ENCODE measurements at places on chromosomes 3 and 15.
A peak's percentile ranks its signal among the peaks of the same experiment; 100 is the strongest.

DNA sequence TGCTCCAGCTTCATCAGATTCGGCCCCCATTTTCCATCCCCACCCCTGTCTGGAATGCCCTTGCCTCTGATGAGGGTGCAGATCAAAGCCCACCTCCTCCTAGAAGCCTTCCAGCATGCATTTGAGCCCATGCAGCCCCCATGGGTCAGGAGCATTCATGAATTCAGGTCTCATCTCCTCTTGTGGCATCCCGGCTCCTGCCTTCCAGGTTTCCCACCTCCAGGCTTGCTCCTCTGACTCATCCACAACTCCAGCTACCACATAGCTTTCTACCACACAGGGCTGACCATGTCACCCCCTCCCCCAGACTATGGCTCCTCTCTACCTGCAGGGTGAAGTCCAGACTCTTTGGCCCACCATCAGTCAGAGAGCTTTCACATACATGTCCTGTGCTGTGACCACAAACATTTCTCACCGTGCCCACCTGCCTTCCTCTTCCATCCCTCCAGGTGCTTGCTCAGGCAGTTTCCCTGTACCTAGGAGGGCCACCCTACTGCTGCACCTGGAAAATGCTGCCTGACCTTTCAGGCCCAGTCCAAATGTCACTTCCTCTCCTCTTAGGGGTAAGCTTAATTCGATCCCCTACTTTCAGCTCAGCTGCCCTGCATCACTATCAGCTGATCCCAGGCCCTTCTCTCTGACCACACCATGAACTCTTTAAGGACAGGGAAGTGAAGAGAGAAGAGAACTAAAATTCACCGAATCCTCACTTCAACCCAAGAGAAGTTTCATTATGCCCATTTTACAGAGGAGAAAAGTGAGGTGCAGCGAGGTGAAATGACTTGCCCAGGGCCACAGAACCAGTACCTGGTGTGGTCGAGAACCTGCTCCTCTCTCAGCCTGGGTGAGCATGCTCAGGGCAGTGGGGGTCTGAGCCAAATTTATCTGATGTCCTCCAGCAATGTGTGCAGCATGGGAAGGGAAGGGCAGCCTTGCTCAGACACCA is 13.7 kb upstream of the FGD5 start:
- no peak for DNase-seq

DNA sequence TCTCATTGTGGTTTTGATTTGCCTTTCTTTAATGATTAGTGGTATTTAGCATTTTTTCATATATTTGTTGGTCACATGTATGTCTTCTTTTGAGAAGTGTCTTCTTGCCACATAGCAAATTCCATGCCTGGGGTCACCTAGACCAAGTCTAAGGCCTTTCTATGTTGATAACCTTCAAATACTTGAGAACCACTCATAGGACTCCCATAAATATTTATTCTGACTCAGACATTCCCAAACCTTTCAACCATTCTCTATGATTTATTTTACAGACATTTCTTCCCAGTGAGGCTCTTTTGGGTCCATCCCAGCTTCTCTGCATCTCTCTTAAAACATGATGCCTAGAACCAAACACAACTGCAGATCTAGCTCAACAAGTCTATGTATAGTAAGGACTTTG is 69.2 kb downstream of the ATP8B4 start:
- no peak for DNase-seq

DNA sequence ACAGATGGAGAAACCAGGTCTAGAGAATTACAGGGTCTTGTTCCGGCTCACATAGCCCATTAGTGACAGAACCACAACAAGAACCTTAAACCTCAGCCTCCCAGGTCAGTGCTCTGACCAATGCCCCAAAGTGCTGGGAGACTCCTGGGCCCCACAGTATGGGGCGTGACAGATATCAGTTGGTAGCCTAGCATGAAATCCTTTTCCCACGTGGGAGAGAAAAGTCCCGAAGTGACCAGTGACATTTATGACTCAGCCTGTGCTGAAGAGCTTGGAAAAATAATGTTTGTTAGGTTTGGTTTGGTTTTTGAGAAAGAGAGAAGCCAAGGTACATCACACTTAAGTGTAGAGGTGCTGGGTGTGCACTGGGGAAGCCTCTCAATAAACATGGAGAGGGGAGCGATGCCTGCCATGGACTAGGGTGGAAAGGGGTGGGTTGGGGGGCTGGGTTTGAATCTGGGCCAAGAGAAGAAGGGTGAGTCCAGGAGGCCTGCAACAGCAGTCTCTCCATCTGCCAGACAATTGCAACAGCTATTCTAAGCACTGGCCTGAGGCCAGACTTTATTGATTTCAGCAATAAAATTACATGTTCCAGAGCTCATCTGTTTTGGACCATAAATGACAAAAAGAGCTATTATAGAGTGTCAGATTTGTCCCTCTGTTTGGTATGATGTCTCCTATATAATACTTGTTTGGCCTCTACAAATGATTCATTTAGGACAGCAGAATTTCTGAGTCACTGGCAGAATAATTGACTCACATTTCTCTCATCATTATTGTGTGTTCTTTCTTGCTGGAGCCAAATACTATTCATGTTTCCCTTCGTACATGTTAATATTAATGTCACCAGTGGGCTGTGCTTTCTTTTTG is 43.4 kb downstream of the C2CD4A start:
- DNase-seq = no peak

- DNase-seq = peak; percentile 38
Measured at GRCh38 chr3:60010781-60011180, 961.0 kb upstream of the CFAP20DC start.

DNA sequence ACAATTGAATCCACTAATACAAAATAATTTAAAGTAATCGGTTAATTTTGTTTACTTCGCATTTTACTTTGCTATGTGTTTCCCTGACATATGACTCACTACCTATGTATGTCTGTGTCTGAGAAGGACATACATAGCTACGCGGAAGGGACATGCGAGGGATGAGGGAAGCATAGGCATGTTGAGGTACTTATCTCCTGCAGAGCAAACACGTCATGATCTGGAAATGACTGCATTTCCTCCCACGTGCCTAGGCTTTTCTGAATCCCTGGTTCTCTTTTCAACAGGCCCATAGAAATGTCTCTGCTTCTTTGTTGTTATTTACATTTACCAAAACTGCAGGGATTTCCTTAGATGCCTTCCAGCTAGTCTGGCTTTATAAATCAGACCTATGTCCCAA is 27.5 kb downstream of the ALCAM start:
- DNase-seq = no peak

DNA sequence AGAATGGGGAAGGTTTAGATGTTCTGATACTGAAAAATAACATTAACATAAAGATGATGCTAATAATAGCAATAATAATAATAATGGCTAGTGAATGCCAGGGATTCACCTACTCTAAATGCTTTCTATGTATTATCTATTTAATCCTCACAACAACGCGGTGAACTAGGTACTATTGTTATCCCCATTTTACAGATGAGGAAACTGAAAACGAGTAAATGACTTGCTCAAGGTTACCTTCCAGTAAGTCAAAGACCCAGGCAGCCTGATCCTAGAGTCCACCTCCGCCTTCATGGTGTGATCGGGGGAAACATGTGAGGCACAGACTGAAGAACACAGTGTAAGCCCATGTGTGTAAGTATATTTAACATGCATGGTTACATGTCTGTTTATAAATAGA is 30.4 kb downstream of the LRRC2 start:
- no peak for DNase-seq

DNA sequence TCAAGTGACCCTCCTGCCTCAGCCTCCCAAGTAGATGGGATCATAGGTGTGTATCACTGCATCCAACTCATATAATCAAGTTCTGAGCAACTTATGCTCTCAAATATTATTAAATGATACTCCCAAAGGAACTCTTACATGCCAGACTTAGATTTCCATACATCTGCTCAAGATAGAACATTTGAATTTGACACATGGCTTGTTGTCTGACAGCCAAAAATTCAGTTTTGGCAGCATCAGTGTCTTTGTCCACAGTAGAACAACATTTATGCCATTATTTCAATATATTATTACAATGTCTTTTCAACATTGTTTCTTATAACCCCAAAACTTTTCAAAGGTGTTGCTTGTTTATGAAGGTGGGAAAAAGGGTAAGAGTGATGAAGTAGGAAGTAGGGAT is 116.2 kb downstream of the SUCNR1 start:
- no peak for DNase-seq

GRCh38 chr15:31369727-31370126 is 43.1 kb downstream of the KLF13 start:
- DNase-seq = no peak

GRCh38 chr3:61032991-61033390 is 218.3 kb downstream of the FHIT start:
- no peak for DNase-seq

DNA sequence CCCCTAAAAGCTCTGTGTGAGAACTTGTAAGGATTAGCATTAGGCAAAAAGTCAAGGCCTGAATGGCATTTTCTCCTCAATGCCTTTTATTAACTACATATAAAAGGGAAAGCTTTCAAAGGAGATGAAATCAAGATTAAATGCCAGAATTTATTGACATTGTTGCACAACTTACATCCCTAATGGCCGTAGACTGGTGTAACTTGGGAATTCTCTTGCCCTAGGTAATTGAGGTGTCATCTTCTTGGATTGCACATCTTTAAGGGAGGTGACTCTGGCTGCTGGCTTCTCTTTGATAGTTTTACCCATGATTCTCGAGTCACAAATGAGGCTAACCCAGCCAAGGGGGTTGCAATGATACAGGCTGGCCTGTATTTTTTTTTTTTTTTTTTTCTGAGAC is 249.1 kb downstream of the TBL1XR1 start:
- no peak for DNase-seq

DNA sequence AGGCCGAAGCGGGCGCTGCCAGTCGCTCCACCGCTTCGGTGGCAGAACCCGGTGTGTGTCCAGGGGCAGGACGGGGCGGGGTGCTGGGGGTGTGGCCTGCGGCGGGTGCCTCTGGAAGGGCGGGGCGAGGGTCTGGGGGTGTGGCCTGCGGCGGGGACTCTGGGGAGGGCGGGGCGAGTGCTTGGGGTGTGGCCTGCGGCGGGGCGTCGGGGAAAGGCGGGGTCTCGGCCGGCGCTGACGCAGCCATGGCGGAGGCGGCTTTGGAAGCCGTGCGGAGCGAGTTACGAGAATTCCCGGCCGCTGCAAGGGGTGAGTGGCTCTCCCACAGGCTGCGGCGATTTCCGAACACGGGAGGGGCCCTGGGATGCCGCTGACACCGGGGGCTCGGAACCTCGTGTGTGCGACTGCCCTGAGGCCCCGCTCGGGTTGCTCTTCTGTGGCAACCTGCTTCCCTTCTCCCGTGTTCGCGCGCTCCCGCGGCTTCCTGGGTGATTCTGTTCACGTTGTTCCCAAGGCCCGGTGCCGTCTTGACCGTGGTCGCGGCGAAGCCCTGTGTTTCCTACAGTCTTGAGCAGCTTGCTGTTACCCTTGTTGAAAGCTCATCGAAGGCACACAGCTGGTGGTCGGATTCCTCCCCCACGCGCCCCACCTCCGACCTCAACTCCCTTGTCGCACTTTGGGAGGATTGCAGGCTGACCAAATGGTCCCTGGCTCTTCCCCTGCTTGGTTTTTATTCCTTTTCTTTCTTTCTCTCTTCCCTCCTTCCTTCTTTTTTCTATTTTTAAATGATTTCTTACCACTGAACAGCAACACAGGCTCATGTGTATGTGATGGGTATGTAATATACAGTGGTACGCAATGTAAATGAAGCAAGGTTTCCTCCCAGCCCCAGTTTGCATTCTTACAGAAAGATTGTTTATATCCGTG is at the start of gene JMJD7:
Gene JMJD7 (plus strand): TSS at position 213 of the 927 bp plus-strand sequence. CDS start 33 bp downstream, at position 246.
- DNase-seq = peak; percentile 98

DNA sequence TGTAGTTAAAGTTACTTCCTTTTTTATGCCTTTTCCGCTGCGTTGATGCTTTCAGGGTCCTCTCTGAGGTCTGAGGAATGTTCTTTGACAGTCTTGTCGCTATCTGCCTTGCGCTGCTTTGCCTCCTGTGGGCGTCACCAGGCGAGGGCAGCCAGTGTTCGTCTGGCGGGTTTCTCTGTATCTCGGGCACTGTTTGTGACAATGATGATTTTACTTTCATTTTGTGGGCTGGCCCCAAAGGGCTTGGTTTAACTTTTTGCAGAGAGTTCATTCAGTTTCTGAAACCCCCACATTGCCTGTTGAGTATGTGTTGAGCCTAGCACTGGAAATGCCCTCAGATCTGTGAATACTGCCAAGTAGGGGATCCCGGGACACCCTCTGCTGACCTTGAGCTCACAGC is 24.6 kb upstream of the SACM1L start:
- peak; percentile 73 for DNase-seq

GRCh38 chr3:49787182-49787464 is 781 bp upstream of the IP6K1 start:
- DNase-seq = no peak

DNA sequence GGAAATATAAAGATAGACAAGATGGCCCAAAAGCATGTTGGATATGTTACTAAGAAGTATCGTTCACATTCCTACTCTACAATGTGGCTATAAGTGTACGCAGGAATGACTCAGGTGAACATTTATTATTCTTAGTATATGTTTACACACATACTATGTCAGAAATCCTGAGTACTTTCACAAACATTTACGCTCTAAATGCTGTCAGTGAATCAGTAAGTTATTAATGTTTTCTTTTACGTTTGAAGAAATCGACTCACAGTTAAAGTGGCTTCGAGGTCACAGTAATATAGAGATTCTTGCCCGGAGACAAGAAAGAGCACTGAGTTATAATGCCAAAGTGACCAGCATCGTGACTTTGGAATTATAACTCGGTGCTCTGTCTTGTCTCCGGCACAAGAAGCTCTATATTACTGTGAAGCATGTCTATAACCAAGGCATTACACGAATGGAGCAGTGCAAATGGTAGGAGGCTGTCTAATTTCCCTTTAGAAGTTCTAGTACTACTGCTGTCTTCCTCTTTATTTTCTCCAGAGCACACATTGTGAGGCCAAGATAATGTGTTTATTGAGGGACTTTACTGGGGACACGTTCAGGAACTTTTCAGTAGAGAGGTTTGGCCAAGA is 61.8 kb upstream of the P3H2 start:
- no peak for DNase-seq

DNA sequence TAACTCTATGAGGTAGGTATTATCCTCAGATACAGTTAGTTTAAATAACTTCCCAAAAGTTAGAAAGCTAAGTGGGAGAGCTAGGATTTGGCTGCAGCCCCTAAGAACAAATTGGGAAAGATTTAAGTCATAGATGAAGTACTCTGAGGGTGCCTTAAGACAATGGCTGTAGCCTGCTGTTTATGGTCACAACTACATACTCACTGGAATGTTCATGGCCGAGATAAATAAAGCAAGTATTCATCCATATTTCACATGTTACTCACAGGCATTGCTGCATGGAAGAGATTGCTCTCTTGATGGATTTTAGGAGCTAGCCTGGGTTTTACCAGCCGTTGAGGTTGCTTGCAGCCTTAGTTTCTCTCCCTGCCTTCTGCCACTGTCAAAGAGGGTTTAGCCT is 145.0 kb downstream of the CMSS1 start:
- no peak for DNase-seq

Data from stimulated activated CD4-positive, alpha-beta T cell treated with anti-CD3 and anti-CD28 coated beads, Interleukin-4, amount 100 ng/mL, for 1 hour (primary cell).